ENCODE measurements at places on chromosomes 5 and 9.

GRCh38 chr5:137095597-137095996, 403.5 kb downstream of the SPOCK1 start:
- no peak for DNase-seq

- no peak for DNase-seq
Observed at GRCh38 chr5:150296496-150296895, 6.2 kb downstream of the ARSI start.

DNA sequence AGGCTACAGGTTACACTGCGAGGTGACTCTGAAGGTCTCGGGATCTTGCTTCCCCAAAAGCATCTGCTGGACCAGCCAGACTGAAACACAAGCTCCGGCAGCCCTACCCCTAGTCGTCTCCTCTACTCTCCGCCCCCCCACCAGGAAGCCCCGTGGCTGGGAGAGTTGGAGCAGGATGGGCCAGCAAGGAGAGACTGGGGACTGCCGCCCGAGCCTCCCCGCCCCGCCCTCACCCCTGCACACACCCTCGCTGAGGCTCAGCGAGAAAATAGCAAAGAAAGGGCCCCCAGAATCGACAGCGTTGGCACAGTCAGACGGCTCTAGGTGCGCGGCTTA, 1.3 kb downstream of the TRIM7 start:
- no peak for DNase-seq

GRCh38 chr5:51047369-51047768, 335.9 kb upstream of the ISL1 start:
- no peak for DNase-seq

DNA sequence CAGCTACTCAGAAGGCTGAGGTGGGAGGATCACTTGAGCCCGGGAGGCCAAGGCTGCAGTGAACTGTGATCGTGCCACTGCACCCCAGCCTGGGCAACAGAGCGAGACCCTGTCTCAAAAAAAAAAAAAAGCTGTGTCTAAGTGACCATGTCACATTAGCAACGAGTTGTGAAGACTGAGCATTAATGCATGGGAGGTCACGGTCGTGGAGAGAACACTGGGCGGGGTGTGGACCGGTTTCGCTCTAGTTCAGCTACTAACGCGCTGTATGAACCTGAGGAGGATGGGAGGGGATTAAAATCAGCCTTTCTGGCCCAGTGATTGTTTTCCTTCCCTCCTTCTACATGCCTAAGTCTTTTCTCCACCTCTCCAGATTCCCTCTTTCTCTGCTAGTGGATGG, 56.7 kb upstream of the CARTPT start:
- DNase-seq = no peak

- DNase-seq = no peak
Observed at GRCh38 chr9:112286926-112287325, 46.5 kb downstream of the PTBP3 start.

DNA sequence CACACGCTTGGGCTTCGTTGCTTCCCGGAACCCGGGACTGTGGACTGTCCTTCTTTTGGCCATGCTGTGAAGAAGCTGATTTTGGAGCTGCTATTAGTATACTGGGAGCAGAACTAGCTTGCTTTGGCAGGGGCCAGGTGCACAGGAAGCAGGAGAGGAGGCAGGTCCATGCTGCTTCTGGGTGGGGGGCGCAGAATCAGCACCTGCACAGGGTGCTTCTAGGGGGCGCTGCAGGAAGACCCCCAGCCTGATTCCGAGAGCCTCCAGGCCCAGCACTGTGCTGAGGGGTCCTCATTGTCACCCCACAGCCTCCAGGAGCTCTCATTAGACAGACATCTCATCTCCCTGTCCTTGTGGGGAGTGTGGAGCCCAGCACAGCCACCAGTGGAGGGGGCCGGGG, 252.6 kb upstream of the IRX4 start:
- no peak for DNase-seq

DNA sequence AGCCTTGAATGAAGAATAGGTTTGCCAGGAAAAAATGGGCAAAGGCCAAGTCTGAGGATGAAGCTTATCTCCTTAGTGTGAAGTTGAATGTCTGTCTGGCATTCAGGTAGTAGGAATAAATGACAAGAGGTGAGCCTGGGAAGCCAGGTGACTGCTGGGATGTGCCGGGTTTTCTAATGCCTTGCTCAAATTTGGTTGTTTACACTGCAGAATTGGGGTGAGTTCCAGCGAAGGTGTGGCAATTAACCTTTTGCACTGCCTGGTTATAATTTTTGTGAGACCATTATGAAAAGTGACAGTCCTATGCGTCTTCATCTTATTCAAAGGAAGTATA, 73.6 kb downstream of the MAST4 start:
- DNase-seq = no peak

GRCh38 chr5:126961702-126962101, 68.7 kb downstream of the MARCHF3 start:
- peak; percentile 61 for DNase-seq

DNA sequence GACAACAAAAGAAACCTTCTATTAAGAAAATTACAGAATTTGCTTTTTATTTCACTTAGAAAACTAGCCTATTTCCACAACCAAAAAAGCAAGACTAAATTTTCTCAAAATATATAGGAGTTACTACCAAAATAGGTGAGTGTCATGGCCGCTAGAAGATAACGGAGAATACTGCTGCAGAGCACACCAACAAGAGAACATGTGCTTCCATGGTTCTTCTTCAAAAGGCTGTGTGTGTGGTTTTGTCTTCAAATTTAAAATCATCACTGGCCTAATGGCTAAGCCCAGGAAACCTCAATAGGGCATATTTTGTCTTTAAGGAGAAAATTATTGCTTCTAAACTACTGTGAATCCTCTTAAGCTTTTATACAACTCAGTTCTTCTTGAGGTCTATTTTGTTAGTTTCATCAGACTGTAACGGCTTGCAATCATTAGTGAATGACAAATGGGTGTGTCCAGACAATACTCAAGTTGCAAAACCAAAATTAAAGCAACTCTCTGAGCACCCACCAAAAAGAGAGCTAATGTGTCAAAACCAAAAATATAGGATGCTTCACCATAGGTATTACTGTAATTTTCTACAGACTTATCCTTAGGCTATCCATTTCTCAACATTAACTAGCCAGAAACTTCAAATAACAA, 3.3 kb downstream of the SETX start:
- DNase-seq = no peak

GRCh38 chr9:133163504-133164172, at the start of gene GBGT1:
GBGT1 (minus strand) TSS chr9:133163914; CDS start chr9:133162412, 1,502 bp downstream.
- peak; percentile 32 for DNase-seq

- peak; percentile 43 for DNase-seq
Observed at GRCh38 chr9:128635266-128636023, 21.2 kb downstream of the DYNC2I2 start.

DNA sequence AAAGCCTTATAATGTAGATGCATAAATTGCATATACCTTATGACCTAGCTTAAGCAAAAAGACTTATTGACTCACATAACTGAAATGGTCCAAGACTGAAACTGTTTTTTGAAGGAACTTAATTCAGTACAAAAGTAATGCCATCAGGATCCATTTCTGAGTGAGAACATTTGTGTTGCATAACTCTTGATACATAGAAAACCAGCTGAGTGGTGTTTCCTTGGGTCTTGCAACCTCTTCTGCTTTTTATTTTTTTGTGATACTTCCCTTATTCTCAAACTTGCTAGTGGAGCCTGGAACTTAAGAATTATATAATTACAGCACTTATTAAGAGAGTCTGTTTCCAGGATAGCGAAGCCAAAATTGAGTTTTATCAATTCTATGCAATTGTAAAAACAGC, 272.0 kb downstream of the MAN2A1 start:
- no peak for DNase-seq

DNA sequence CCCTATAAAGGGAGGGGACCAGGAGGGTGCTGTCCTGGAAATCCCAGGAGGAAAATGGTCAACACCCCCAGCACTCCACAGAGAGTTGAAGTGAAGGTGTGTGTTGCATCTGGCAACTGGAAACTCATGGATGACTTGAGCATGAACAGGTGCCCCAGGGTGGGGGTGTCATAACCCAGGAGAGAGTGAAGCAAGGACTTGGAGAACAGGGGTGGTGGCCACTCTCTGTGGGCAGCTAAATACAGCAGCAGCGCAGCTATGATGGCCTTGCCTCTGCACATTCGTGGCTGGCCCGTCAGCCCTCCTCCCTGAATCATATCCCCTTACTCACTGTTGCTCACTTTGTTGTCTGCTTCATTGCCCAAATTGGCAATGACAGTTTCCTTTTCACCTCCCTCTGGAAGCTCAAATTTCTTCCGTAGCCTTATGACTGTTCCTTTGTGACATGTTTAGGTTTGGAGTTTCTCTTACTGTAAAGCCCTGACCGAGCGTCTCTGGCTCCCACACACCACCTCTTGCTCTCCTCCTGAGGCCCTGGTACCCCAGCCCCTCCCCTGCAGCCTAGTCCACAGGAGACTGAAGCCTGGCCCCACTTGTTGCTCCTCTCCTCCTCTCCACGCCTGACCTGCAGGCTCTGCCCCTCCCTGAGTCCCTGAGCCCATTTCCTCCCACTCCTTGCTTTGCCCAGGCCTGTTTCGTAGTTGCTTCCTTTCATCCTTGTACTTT, 185.8 kb downstream of the CD180 start:
- no peak for DNase-seq

DNA sequence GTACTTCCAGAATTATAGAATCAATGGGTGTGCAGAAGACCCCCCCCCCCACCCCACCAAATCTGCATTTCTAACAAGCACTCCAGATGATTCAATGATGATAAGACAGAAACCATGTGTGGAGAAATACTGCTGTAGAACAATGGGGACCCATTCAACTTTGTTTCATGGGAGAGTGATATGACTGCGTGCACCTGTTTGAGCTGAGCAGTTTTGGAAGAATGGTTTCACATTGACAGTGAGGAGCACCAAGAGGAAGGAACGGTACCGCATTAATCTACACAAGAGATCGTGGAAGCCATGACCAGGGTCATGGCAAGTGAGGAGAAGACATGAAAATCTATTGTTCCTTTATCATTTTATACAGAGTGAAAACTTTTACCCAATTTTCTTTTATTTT, 202.7 kb downstream of the CD180 start:
- DNase-seq = peak; percentile 39

GRCh38 chr5:109744261-109744660, 54.5 kb downstream of the MAN2A1 start:
- DNase-seq = no peak

- no peak for DNase-seq
Observed at GRCh38 chr9:107274953-107275422, 8.1 kb upstream of the RAD23B start.

DNA sequence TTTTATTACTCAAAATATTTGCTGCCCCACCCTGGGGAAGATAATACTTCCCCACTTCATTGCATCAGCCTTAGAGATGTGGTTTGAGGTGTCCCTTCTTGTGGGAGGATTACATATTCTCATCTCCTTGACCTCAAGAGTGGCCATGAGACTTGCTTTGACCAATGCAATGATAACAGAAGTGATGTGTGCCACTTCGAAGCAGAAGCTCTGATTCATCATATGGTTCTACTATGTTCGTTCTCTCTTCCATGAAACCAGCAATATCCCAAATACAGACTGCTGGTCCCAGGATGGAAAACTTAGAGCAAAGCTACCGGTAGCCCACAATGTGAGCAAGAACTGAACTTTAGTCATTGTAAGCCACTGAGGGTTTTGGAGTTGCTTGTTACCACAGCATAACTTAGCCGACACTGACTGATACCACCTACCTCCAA, 92.0 kb downstream of the THBS4 start:
- no peak for DNase-seq

DNA sequence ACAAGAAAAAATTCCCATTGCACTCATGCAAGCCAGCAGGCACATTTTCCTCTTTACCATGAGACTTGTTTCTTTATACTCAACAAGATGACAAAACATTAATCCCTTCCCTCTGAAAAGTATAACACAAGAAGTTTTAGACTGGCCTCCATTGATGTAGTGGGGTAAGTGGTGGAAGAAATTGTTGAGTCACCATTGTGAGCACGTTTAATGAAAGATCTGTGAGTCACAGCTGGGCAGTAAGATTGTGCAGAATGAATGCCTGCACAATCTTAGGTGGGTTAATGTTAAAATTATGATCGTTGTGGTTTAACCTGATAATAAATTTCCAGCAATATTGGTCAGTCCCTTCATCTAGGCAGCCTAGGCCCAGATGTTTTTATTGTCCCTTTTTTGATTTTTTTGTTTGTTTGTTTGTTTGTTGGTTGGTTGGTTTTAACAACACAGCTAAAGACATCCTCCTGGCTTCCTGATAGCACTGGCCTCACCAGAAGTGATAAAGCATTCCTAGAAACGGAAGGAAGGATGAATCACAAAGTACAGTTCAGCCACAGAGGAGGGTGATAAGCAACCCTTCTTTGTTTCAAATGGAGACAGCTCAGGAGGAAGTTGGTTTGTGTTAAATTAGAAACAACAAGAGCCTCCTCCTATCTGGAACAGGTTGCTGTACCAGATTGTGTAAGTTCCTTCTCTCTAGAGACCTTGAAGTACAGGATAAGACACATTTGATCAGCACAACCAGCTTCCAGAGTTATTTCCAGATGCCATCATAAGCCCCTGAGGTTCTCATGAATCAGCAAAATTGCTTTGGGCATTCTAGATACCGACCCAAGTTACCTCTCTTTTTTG, 40.3 kb downstream of the SLC24A2 start:
- no peak for DNase-seq

- DNase-seq = no peak
Observed at GRCh38 chr5:171542525-171543140, 123.2 kb downstream of the FGF18 start.

DNA sequence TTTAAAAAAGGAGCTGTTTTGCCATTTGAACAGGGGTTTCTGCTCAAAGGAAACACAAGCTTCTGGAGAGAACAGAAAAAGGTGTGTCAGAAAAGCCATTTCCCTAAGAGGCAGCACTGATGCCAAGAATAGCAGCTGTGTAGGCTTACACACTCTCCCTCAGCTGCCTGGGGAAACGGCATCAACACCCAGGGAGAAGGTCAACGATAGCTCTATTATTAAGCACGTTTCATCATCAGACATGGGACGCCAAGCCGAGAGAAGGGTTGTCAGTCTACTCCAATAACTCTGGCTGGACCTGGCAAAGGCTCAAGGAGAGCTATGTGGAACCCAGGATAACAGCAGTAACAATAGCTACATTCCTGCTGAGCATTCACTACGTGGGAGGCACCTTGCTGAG, 314.2 kb downstream of the CDK5RAP2 start:
- no peak for DNase-seq

GRCh38 chr5:14590949-14591348, 9.4 kb downstream of the OTULINL start:
- DNase-seq = no peak
